CD4-positive, alpha-beta T cell treated with Interleukin-15 for 1 hour (primary cell): ENCODE measurements at places on chromosomes 11 and 22.
A peak's percentile ranks its signal among the peaks of the same experiment; 100 is the strongest.

GRCh38 chr22:41713004-41713403 is 13.7 kb downstream of the MEI1 start:
- no peak for DNase-seq

DNA sequence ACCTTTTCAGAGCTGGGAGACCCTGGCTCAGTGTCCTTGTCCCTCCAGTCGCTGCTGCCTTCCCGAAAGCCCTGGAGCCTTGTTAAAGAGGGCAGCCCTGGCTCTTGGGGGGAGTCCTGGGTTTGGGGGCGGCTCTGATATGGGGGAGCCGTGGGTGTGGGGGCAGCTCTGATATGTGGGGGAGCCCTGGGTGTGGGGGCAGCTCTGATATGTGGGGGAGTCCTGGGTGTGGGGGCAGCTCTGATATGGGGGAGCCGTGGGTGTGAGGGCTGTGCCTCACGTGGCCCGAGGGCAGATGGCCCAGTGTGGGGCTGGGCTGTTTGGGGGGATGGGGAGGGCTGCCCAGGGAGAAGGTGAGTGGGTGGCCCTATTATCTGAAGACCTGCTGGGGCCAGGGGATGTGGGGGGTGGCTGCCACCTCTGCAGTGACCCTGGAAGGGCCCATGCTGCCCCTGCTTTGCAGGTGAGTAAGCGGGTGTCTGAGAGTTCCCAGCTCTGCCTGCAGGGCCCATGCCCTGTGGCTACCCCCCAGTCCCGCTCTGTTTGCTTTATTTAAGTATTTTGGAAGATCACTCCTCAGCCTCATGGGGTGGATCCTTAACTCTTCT is 30.9 kb upstream of the GRAMD4 start:
- no peak for DNase-seq

- DNase-seq, result no peak
Measured at GRCh38 chr22:22910272-22911240, 22.9 kb downstream of the IGLL5 start.

DNA sequence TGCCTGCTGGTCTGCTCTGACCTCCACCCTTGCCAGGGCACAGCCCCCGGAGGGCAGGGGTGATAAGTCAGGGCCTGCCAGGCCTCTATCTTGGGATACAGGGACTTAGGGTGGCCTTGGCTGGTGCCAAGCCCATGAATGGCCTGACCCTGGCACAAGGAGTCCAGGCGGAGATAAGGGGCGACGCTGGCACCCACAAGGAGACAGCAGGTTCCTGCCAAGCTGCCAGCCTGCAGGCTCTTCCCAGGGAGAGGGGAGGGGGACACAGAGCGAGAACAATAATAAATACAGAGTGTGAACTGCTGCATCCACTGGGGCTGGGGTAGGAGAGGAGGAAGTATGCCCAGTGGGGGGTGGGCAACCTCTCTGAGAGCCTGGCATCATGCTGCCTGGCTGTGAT is 978 bp downstream of the CSDC2 start:
- no peak for DNase-seq

DNA sequence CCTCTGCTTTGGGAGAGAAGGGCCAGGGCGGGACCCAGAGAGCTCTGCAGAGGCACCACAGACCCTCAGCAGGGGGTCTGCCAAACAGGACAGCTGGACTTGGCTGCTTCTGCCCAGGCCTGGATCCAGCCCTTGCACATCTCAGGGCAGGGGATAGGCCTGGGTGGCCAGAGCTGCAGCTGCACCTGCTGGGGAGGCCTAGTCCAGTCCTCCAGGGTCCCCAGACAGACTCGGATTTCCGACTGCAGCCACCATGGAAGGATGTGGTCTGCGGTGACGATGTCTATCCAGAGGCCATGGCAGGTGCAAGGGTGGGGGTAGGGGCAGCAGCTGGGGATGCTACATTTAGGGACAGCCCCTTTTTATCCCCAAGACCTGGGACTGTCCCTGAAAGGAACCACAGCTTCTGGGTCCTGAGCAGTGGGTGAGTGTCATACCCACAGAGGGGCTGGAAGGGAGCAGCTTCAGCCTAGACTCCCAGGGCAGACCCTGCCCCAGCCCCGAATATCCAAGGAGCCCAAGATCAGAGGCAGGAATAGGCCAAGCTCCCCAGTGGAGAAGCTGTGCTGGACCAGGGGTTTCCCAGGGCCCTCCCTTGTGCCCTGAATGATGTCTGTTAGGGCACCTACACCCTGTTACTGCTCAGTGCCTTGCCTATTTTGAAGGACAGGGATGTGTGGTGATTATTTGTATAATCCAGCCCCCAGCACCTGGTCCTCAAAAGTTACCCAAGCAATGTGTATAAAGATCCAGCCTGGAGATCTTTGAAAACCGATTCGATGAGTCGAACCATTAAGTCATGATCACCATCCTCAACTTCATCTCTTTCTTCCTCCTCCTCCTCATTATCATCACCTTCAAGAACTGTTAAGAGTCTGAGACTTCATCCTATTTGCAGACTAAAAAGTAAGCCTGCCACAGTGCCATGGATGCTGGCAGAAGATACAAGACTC is 2.5 kb upstream of the IGLL5 start:
- DNase-seq, result peak; percentile 83

DNA sequence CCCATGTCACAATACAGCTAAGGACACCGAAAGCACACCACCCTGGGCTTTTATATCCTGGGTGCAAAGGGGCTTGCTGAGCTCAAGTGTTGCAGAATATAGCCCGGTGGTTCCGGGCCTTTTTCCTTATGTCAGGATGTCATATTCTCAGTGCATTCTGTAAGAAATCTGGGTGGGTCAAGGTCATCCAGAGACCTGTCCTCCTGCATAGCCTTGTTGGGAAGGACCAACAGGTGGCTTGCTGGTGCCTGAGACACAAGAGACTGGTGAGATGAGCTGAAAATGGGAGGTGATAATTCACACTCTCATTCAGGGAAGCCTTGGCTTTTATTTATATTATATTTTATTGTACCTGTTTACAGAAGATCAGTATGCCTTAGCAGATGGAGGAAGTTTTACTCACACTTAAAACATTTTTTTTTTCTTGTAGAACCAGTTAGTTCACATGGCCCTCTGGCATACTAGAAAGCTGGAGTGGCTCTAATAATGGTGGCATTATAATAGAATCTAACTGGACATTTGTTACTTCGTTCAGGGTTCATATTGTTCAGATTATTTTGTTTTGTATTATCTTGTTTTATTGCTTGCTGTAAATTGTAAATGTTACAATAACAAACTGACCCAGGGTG is 14.6 kb upstream of the TMEM123 start:
- DNase-seq, result no peak

GRCh38 chr22:39723899-39724351 is 153.4 kb downstream of the CACNA1I start:
- peak; percentile 15 for DNase-seq

GRCh38 chr11:110425751-110426545 is 3.8 kb upstream of the FDX1 start:
- DNase-seq, result no peak

- DNase-seq, result no peak
Measured at GRCh38 chr11:15660496-15660895, 545.8 kb downstream of the INSC start.

- DNase-seq, result no peak
Measured at GRCh38 chr11:67345247-67345919, 8.0 kb downstream of the POLD4 start.

GRCh38 chr11:1863352-1864216 is 10.7 kb downstream of the LSP1 start:
- peak; percentile 60 for DNase-seq

DNA sequence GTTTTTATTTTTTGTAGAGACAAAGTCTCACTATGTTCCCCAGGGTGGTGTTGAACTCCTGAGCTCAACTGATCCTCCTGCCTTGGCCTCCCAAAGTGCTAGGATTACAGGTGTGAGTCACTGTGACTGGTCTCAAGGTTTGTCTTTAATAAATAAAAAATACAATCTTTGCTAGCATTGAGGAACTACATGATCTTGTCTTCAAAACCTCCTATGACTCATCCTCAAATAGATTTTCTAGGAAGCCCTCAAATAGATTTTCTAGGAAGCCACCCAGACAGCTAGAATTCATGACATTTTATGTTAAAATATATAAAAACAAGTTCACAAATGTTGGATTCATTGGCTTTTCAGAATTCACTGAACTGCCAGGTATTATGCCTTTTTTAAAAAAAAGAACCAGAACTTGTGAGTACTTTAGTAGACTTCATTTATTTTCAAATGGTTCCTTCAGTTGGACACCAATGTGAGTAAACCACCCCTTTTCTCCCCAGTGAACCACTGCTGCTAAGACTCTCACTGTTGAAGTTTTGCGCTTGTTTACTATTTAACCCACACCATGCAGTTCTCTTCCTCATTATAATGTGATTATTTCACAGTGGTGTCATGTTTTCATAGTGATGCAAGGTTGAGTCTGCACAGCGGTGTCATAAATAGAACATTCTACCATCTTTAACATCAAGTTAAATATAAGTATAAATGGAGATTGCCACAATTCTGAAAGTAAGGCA is 303.9 kb downstream of the CASP12 start:
- no peak for DNase-seq
